ENCODE measurements at places on chromosomes 12 and 14. TPM values are rescaled to one million over a fixed set of nuclear protein-coding genes. Genes with fewer than 3 reads are reported as not detected.

The GDF3 gene
- total RNA-seq = 0.65 TPM

The FITM1 gene
- 0.27 TPM for total RNA-seq

The NKX2-1 gene
- not detected for total RNA-seq

The HELB gene
- total RNA-seq = 5.8 TPM

The RGS6 gene
- total RNA-seq = not detected

The FOXA1 gene
- 0.13 TPM for total RNA-seq

The KSR2 gene
- 1.7 TPM for total RNA-seq

The SAMD15 gene
- 1.7 TPM for total RNA-seq

The PTPRB gene
- 173 TPM for total RNA-seq

The TUBA1C gene
- 869 TPM for total RNA-seq

The ANGEL1 gene
- total RNA-seq = 15.5 TPM

The TMEM253 gene
- not detected for total RNA-seq

The OAS1 gene
- total RNA-seq = 4.0 TPM

The SOAT2 gene
- total RNA-seq = not detected
